ENCODE measurements at places on chromosomes 12 and 14. TPM values are rescaled to one million over a fixed set of nuclear protein-coding genes. Genes with fewer than 3 reads are reported as not detected.

- DNase-seq, result no peak
These were observed 40.9 kb downstream of the VWF start for GRCh38 chr12:6083601-6084000.

DNA sequence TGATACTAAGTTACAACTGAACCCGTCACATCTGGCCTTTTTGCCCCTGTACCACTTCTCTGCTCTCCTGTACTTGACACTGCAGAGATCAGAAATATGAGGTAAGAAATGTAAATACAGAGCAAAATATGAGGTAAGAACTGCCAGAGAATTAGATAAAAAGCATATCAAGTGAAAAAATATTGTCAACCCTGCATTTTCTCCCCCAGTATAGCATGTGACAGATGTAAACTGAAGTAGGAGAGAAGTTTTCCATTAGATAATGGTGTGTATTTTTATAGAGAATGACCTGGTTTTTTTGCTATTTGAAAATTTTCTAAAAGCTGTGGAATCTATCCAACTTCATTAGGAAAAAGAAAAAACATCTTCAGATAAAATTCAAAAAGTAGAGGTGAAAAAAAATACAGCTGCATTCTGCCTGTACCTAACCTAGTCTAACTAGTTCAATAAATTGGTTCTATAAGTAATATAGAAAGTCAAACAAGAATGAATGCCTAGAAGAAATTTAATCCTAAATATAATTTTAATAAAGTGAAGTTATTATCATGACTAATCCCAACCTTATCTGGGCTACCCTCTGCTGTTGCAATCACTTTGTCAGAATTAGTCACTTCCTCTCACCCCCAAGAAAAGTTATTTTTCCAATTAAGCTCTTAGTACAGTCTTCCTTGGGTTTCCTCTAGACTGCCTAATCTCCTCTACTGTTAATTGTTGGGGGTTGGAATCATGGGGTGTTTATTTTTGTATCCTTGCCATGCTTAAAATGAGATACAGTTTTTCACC is 210.0 kb downstream of the RASSF9 start:
- no peak for DNase-seq

DNA sequence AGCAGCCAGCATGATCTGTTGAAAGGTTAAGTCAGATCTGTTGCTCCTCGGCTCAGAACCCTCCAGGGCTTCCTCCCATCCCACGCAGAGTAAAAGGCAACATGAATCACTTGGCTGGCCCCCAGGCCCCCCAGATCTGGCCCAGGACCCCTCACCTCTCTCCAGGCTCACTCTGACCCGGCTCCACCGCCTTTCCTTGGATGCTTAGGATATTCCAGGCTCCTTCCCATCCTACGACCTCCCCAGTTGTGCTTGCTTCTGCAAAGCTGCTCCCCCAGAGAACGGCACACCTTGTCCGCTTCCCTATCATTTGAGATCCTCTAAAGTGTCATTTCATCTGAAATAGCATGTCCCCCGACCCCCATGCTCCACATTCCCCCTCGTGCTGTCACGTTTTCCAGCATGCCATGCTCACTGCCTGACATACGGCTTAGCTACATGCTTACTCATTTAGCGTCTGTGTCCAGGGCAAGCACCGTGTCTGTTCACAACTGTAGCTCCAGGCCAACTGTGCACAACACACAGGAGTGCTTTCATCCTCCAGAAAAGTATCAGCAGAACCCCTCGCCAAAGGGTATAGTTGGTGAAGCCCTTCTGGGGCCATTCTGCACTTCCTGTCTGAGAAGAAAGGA is 33.6 kb upstream of the BDKRB2 start:
- DNase-seq, result no peak

DNA sequence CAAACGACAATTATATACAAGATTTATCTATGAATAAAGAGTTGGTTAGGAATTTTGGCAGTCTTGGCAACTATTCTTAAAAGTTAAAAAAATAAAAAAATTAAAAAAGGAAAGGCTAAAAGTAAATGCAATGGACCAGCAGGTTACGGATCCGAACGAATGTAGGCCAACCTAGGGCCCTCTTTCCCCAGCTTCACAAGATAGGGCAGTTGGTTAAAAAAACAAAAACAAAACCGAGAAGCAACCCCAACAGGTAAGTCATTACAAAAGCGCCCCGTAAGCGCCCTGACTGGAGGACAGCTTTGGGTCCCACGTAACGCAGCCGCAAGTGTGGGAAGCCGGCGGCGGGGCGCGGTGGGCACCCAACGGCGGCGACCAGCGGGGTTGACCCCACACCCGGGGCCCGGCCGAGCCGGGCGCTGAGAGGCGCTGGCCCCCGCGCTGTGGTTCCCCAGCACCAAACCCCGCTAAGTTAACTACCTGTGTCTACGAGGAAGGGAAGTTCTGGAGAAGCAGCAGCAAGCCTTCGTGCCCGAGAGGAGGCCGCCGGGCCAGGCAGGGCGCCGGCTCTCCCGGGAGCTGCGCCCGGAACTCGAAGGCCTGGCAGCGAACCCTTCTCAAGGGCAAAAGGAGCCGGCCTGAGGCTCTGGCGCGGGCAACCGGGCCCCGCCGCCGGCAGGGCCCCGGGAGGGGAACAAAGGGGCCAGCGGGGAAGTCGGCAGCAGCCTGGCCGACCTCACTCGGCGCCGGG is 882 bp downstream of the HECTD1 start:
- DNase-seq, result no peak

- no peak for DNase-seq
These were observed 37.7 kb downstream of the TAOK3 start for GRCh38 chr12:118334939-118335567.

ANHX gene
- not detected for total RNA-seq

KRT82 gene
- total RNA-seq, result not detected

PTHLH gene
- total RNA-seq, result not detected

DNA sequence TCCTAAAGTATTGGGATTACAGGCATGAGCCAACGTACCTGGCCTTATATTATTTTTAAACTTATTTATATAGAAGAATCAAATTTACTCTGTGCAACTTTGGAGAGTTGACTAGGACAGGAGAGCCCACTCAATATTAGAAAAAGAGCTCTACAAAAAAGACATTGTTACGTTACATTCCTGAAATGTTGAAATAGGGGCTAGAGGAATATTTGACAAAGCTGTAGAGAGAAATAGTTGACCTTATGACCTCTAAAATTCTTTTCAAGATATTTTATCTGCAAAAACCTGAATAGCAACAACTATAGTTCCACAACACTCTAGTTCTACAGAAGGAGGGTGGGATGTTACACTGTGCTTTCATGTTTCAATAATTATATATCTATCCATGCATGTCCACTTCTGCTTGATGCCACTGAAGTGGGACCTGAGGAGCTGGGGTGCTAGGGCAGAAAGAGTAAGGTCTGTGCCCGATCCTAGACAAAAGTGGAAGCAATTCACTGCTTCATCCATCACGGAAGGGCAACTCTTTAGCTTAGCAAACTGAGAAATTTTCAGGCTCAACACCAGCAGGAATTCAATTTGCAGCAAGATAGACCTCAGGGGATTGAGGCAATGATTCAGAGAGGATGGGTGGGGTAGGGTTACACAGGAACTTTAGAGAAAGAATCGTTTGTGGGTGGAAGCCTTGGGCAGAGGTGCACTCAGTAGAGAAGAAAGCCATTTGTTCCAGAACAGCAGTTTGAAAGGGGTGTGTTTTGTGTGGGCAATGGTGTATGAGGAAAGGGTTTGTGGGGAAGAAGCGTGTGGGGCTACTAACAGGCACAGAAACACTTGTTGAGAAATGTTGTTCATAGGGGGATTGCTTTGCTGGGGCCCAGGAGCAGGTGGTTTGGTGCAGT is 16.0 kb upstream of the RNASE10 start:
- peak; percentile 35 for DNase-seq

DNA sequence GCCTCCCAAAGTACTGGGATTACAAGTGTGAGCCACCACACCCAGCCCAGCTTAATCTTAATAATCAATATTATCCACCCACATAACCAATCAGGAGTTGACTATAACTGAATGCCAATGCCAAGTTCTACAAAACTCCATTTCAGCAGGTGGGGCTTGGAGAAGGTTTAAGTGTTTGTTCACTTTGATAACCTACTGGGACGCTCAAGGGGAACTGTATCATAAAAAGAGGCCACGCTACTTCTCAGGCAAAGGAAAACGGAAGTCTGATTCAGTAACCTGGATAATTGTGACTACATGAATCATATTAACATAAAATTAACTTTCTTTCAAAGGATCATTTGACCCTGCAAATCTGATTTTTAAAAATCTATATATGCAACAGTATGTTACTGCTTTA is 179.2 kb downstream of the BCAT1 start:
- DNase-seq, result no peak

BICDL1 gene
- 63.4 TPM for total RNA-seq

CD69 gene
- total RNA-seq, result 579 TPM

GRCh38 chr12:104722601-104723534 is 235.2 kb downstream of the SLC41A2 start:
- no peak for DNase-seq

KRT80 gene
- not detected for total RNA-seq

DNA sequence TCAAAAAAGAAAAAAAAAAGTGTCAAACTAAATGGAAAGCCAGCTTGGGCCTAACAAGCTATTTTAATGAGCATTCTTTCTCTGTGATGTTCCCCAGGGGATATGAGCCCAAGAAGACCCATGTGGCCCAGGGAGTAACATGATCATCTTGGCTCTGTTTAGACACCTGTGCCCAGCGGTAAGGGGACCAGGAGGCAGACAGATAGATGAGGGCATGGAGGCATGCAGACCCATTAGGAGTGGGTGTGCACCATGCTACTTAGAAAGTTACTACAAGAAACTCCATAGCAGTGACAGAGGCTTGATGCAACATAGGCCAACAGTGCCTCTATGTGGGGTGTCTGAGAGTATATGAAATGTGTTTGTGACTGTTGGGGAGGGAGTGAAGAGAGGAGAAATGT is 3.1 kb upstream of the CREBL2 start:
- DNase-seq, result no peak

SLC8A3 gene
- total RNA-seq, result 0.47 TPM

GRCh38 chr12:33752854-33753253 is 269.4 kb upstream of the ALG10 start:
- DNase-seq, result no peak

- DNase-seq, result no peak
These were observed 414.1 kb downstream of the KCNH5 start for GRCh38 chr14:62631176-62631575.

GRCh38 chr12:119096429-119097202 is 82.1 kb upstream of the HSPB8 start:
- no peak for DNase-seq

TSPAN11 gene
- total RNA-seq, result not detected
